Left ventricle myocardium inferior (tissue), 1 donor: ENCODE measurements at places on chromosomes 1 and 21. TPM values are rescaled to one million over a fixed set of nuclear protein-coding genes. Genes with fewer than 3 reads are reported as not detected.

- DNase-seq = no peak
Observed at GRCh38 chr1:11610629-11611180, 43.5 kb downstream of the FBXO2 start.

GRCh38 chr1:17829579-17829978 is 74.4 kb downstream of the ACTL8 start:
- DNase-seq = peak; percentile 69

GRCh38 chr1:77680173-77680572 is 2.3 kb downstream of the ZZZ3 start:
- DNase-seq = no peak

GRCh38 chr1:188043536-188044245 is 1214.9 kb downstream of the PLA2G4A start:
- DNase-seq = no peak

DNA sequence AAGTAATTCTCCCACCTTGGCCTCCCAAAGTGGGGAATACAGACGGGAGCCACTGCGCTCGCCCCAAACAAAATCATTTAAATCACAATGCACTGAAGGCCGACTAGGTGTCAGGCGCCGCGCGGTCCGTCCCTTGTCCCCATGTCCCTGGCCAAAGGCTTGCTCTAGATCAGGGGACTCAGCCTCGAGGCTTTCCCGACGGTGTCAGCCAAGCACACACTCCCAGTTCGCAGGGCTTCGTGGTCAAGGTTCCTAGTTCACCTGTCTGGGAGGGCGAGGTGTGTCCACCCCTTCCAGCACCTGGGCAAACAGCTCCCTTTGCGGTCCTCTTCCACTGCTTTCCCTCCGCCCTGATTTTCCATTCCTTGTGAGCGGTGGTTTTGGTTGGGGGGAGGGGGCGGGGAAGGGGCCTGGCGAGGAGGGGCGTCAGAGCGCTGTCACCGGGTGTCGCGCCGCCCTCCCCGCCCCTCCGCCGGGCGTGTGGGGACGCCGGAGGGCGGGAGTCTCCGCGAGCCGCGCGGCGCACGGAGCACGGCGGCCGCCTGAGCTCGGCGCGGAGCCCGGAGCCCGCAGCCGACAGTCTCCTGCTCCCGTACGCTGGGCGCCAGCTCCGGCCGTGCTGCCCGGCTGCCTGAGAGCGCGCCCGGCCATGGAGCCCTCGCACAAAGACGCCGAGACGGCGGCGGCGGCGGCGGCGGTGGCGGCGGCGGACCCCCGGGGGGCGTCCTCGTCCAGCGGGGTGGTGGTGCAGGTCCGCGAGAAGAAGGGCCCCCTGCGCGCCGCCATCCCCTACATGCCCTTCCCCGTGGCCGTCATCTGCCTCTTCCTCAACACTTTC is at the start of gene STUM:
Gene STUM, plus strand, starts transcription at position 509 of the 838 bp plus-strand sequence. Its CDS starts 141 bp downstream, at position 650.
- peak; percentile 35 for DNase-seq

DNA sequence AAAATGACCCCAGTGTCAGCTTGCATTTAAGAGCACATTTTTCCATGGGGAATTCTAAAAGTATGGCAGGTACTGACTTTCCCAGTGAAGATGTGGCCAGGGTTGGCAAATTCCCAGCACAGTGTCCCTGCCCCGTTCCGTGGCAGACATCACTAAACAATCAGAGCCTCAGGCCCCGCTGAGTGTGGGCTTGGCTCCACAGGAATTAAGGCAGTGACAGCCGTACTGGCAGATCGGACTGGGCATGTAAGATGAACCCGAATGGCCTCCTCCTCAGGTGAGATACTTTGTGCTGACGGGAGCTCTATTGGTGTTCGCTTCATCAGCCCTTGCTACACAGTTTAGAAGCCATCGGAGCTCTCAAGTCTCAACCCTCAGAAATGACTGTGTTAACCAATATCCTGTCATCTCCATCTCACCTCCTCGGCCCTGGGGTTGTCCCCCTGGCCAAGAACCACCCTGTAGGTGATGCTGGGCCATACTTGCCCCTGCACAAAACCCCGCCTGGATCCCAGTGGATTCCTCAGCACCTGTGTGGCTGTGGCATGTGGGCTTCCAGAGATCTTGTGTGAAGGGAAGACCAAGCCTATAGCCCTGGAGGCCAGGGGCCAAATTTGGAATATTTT is 29.0 kb upstream of the ABCG1 start:
- DNase-seq = no peak

DNA sequence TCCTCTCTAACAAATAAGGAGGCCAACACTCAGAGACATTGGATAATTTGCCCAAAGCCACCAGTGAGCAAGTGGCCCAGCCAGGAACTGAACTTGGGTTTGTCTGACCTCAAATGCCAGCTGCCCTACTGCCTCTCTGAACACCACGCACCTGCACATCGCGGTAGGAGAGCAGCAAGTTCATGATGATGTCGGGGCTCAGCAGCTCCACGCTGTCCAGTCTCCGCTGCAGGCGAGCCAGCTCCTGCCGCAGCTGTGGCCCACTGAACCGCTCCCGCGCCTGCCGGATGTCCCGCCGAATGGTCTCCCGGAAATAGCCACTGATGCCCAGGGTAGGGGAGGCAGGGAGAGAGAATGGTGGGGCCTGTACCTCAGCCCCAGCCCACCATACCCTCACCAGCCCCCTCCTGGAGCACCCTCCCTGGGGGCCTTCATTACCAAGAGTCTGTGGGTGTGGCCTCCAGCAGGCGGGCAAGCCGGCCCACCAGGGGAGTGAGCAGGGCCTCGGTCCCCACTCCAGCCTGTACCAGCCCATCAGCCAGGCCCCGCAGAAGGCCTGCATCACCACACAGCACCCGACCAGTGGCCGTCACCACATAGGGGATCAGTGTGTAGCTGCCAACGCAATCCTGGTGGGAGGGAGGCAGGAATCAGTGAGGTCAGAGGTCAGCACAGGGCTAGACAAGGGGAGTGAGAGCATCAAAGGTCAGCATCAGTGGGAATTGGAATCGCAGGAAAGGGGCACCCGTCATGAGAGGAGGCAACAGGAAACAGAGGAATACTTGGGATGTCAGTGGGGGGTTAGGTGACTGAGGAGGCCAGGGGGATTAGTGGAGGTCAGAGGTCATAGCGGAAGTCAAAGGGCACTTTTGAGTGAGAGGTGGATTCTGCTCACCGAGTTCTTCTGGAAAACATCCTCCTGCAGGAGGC is 2.7 kb downstream of the MAP3K6 start:
- DNase-seq = no peak

DNA sequence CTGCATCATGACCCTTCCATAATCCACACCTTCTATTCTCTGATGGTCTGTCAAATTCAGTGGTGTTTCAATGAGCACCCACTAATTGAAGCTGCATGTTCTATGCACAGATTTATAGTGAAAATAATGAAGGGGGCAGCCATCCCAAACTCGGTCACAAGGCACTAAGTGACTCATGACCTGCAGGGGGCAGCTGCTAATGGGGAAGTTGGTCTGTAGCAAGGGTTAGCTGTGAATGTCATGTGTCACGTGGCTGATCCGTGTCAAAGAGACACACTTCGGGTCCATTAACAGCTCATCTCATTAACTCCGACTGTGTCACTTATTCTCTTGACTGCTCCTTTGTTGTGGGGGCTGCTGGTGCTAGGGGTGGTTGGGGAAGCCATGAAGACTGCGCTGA is 306.6 kb downstream of the PCP4 start:
- no peak for DNase-seq

DNA sequence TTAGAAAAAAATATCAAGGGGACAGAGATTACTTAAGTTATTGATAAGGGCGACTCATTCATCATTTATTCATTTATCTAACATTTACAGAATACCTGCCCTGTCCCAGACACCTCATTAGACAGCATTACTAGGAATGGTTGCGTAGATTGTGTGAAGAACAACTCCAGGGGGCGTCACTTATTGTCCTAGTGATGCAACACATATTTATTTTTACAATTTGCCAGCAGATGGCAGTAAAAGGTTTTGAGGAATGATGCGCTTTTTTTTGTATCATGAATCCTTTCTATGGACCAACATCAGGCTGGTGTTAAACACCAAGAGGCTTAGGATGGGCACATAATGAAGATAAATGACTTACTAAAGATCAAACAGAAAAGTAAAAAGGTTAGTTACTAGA is 5.5 kb downstream of the NCAM2 start:
- DNase-seq = no peak

DNA sequence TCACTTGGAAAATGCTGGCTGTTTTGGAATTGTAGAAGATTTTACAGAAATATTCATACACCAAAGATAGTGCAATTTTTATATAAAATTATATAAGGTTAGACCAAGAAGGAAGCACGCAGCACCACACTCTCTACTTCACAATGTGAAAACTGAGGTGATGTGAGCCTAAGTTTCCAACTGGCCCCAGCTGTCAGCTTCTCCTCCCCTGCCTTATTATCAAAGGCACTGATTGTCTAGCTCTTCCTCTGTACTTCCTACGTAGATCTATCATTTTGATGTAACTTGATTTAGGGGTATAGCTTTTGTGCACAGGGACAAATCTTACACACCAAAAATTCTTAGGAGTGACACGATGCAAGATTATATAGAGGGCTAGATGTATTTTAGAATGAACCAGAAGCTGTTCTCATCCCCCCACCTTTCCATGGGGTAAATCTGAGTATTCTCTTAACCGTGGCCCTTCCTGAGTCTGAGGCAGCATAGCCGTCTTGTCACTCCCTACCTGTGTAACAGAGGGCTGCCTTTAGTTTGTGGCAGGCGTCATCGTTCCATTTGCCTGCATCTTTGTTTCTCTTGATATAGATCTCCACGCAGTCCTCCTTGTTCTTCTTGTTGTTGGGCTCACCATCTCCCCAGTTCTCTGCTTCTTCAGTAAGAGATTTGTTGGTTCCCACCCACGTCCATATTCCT is 3.4 kb downstream of the SELL start:
- no peak for DNase-seq

DNA sequence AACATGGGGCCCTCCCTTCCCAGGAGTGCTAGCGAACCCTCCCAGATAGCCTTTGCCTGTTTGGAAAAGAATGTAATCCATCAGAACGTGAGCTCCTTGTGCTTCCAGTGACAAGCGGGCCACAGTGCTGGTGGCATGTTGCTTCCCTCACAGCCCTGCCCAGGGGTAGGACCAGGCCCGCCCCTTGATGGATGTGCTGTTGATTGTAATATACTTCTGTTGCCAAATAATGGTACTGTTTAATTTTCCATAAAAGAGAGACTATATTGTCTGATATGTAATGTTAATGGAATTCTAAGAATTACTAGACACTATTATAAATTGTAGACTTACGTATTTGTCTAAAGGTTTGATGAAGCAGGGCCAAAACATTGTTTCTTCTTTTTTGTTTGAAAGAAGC is 16.4 kb downstream of the ATP5PO start:
- no peak for DNase-seq

DNA sequence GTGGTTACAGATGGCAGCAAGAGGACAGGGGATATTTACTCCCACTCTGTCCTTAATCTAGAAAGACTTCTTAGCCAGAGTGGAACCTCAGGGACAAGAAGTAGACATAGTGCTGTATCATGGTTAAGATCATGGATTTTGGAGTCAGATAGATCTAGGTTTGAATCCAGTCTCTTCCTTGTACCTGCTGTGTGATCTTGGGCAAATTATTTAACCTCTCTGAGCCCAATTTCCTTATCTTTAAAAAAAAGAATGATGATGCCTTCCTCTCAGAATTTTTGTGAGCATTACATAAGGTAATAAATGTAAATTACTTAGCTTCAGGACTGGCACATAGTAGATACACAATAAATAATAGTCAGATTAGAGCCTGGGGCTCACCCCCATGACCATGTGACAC is 78.4 kb downstream of the TAS1R2 start:
- no peak for DNase-seq

DNA sequence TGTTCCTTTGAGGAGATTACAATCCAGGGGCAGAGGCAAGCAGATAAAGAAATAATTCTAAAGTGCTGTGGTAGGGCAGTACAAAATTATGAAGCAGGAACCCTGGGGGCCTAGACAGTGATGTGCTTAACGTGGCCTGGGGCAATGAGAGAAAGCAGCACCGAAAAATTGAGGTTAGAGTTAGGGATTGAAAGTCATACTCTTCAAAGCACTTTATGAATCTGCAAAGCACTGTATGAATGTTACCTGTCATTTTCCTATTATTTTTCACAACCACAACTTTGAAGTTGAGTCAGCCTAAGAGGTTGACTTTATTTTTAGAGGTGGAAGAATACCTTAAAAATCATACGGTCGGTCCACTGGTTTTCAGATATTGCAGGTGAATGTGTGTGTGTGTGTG is 183.4 kb upstream of the NFIA start:
- no peak for DNase-seq

DNA sequence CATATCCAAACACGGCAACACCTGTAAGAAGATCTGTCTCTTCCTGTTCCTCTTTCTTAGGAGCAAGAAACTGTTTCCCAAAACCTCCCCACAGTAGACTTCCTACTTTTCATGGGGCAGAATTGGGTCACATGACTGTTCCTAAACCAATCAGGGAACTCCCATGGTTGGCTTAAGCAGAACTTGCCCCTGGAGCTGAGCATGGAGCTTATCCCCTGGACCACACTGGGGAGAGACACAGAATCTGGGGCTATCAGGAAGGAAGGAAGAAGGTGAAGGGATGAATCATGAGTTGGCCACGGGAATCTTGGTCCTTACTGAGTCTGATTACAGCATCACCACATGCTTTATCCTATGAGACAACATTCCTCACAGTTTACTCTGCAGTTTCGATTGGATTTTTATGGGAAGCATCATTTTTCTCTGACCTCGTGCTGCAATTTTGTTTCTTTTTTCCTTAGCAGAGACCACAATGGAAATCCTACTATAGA is 81.8 kb downstream of the CDC7 start:
- no peak for DNase-seq

GRCh38 chr21:42144679-42145568 is 73.8 kb downstream of the UMODL1 start:
- DNase-seq = no peak

- no peak for DNase-seq
Observed at GRCh38 chr1:92964316-92964715, 3.1 kb upstream of the DIPK1A start.

DNA sequence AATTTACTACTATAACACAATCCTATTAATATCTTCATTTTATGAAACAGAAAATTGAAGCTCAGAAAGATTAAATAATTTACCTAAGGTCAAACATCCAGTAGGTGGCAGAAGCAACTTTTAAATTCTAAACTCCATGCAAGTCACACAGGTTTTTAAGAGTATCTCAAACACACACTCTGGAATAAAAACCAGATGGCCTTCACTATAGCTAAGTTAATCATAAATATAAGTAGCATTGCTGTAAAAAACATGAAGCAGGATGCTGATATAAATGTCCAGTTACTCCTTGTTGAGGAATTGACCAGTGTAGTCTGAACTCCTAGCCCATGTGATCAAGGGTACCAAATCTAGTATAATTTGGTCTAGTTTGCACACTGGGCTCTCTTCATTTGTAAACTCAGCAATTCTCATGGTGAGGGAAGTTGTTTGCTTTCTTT is 9.4 kb upstream of the FMO3 start:
- DNase-seq = no peak

- no peak for DNase-seq
Observed at GRCh38 chr1:198649232-198649967, 10.6 kb downstream of the PTPRC start.

Gene NEGR1
- total RNA-seq = 9.7 TPM

Gene VHLL
- not detected for total RNA-seq

Gene CATSPERE
- 0.58 TPM for total RNA-seq

Gene MMEL1
- 0.82 TPM for total RNA-seq

Gene TMEM183A
- 21.8 TPM for total RNA-seq

Gene OPTC
- not detected for total RNA-seq

Gene LRRC52
- total RNA-seq = 1.8 TPM

Gene OR10Z1
- not detected for total RNA-seq

Gene SYCP1
- not detected for total RNA-seq

Gene TMEM54
- total RNA-seq = 14.2 TPM
